Endothelial cell (in vitro differentiated cells): ENCODE measurements at places on chromosomes 2 and 18. TPM values are rescaled to one million over a fixed set of nuclear protein-coding genes. Genes with fewer than 3 reads are reported as not detected.

DNA sequence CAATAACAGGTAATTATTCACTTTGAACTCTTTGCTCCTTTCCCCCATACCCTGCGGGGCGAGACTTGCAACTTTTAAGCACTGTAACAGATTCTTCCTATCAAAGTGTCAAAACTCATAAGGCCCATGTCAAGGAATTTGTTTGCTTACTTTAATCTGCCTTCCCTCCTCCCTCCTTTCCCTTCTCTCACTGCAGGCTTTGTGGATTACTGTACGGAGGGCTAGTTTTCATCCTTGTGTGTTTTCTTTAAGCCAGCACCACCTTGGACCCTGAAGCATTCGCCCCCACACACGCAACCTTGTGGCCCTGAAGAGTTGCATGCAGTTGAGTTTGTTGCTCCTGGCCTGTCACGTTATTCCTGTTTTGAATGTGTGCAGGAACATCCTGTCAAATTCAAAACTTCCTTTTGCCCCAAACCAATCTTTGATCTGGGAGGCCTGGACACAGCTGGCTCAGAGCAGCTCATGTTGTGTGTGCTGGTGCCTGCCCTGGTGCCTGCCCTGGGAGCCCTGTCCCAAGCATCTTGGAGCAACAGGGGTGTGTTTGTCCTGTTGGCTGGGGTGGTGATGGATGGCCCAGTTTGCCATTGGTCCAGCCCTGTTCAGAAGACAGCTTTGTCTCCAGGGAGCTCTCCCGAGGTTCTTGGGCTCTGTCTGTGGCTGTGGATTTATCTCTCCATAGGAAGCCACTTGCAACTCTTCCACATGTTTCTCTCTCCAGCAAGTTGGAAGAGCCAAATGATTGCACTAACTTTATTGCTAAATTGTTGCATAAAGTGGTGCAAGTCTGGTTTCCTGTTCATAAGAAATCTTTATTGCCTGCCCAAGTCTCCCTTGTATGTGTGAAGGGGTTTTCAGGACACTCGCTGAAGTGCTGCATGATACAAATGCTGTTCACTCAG, 199.6 kb downstream of the VAPA start:
- peaks cover 3% of the 10 kb centered on the region for H3K27me3 ChIP-seq
- DNase-seq: no peak
- H3K27ac ChIP-seq: no peak overlapping the region
- H3K4me1 ChIP-seq: peaks cover 12% of the 10 kb centered on the region
- H3K4me3 ChIP-seq: no peak overlapping the region

- H3K27me3 ChIP-seq: peaks cover 2% of the 10 kb centered on the region
- no peak for DNase-seq
- H3K4me1 ChIP-seq: peaks cover 9% of the 10 kb centered on the region
- no peaks in the 10 kb centered on the region for H3K36me3 ChIP-seq
- H3K27ac ChIP-seq: no peak overlapping the region
Measured at GRCh38 chr18:57921708-57922107, 118.6 kb upstream of the ATP8B1 start.

- H3K36me3 ChIP-seq: no peaks in the 10 kb centered on the region
- no peak overlapping the region for H3K4me3 ChIP-seq
- H3K4me1 ChIP-seq: no peaks in the 10 kb centered on the region
- H3K27ac ChIP-seq: no peak overlapping the region
Measured at GRCh38 chr18:38174594-38174993, 609.0 kb upstream of the CELF4 start.

GRCh38 chr2:148699830-148700229, 55.3 kb downstream of the EPC2 start:
- H3K36me3 ChIP-seq: peaks cover 25% of the 10 kb centered on the region
- no peaks in the 10 kb centered on the region for H3K4me1 ChIP-seq
- DNase-seq: no peak
- H3K27ac ChIP-seq: no peak overlapping the region
- H3K27me3 ChIP-seq: peaks cover 3% of the 10 kb centered on the region

GRCh38 chr2:173680574-173680973, 284.6 kb downstream of the SP3 start:
- H3K4me1 ChIP-seq: peaks cover 4% of the 10 kb centered on the region
- no peak for DNase-seq
- no peak overlapping the region for H3K4me3 ChIP-seq
- H3K36me3 ChIP-seq: no peaks in the 10 kb centered on the region
- no peaks in the 10 kb centered on the region for H3K27me3 ChIP-seq

DNA sequence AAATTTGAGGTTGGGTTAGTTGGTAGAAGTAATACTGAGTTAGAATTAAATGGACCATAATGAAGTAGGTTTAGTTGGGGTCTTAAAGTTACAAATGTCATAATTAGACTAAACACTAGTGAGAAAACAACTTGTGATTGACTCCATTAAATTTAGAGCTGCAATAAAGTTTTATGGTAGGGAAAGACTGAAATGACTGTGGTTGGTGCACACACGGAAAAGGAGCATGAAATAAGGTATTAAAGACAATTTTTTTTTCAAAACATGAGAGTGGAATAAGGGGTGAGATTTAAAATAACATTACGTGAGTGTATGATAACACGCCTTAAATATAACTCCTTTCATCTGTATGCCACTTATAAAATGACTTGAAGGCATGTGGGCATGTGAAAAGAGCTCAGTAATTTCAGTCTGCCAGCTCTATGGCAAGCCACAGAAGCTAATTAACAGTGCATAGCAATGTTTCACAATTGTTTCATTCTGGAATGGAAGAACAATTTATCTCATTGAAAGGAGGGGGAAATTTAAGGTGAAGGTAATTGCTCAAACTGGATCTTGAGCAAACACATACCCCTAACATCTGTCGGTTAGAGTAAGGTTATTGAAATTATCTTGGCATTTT, 1.4 kb downstream of the FRZB start:
- peak overlapping the region; percentile 16 for H3K27ac ChIP-seq
- peaks cover 5% of the 10 kb centered on the region for H3K27me3 ChIP-seq
- H3K4me1 ChIP-seq: peaks cover 60% of the 10 kb centered on the region

DNA sequence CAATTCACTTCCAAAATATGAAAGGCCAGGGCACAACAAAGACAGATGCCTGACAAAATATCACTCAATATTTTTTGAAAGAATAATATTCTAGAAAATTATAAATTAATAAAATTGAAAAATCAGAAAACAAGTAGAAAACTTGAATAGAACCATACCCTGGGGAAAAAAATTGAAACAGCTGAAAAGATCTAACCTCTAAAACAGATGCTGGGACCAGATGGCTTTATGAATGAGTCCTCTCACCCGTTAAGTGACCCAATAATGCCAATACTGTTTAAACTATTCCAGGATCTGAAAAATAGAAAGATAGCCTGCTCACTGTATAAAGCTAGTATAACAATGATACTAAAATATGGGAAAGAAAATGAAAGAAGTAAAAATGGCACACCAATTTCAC, 322.3 kb upstream of the VWC2L start:
- no peaks in the 10 kb centered on the region for H3K27me3 ChIP-seq
- DNase-seq: no peak
- no peak overlapping the region for H3K4me3 ChIP-seq
- H3K27ac ChIP-seq: no peak overlapping the region
- H3K36me3 ChIP-seq: no peaks in the 10 kb centered on the region
- H3K4me1 ChIP-seq: no peaks in the 10 kb centered on the region

DNA sequence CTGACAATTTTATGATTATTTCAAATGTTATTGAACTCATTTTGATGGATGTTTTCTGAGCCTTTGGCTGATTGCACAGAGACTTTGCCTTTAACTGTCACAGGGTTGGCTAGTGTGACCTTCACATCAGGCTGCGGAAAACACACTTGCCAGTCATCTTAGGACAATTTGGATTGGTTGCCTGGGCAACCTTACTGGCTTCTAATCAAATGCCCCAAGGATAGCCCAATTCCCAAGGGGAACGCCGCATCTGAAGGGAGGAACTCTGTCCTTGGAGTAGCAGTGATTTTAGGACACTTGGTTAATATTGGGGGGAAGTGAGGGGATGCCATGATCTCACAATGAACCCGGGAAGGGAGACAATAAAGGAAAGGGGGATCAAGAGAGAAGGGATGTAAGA, 29.5 kb downstream of the OSBPL6 start:
- H3K4me1 ChIP-seq: no peaks in the 10 kb centered on the region
- no peak overlapping the region for H3K4me3 ChIP-seq
- H3K27ac ChIP-seq: no peak overlapping the region
- H3K27me3 ChIP-seq: no peaks in the 10 kb centered on the region

DNA sequence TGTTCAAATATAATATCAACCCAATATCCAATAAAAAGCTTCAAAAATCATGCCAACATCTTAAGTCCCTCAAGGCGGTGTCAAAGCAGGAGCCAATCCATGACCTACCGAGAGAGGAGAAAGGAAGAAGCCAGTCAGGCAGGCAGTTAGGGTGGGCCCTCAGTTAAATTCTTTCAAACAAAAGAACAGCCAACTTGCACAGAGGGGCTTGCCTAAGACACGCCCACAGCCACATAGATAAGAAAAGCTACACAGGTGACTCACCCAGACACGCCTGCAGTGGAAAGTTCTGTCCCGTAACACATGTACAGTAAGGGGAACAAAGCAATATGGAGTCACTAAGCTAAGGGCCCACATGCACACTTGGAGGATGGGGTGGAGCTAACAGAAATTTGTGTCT, 61.3 kb downstream of the SP110 start:
- no peak overlapping the region for H3K27ac ChIP-seq
- H3K4me1 ChIP-seq: no peaks in the 10 kb centered on the region
- no peak for DNase-seq
- peaks cover 3% of the 10 kb centered on the region for H3K36me3 ChIP-seq

GRCh38 chr2:215460682-215461382, 25.0 kb upstream of the FN1 start:
- peaks cover 7% of the 10 kb centered on the region for H3K4me1 ChIP-seq
- H3K36me3 ChIP-seq: no peaks in the 10 kb centered on the region
- DNase-seq: no peak
- H3K4me3 ChIP-seq: no peak overlapping the region
- no peaks in the 10 kb centered on the region for H3K27me3 ChIP-seq
- H3K27ac ChIP-seq: no peak overlapping the region

- no peak overlapping the region for H3K27ac ChIP-seq
- no peak overlapping the region for H3K4me3 ChIP-seq
- no peaks in the 10 kb centered on the region for H3K27me3 ChIP-seq
Measured at GRCh38 chr2:19667085-19667484, 234.7 kb downstream of the TTC32 start.

DNA sequence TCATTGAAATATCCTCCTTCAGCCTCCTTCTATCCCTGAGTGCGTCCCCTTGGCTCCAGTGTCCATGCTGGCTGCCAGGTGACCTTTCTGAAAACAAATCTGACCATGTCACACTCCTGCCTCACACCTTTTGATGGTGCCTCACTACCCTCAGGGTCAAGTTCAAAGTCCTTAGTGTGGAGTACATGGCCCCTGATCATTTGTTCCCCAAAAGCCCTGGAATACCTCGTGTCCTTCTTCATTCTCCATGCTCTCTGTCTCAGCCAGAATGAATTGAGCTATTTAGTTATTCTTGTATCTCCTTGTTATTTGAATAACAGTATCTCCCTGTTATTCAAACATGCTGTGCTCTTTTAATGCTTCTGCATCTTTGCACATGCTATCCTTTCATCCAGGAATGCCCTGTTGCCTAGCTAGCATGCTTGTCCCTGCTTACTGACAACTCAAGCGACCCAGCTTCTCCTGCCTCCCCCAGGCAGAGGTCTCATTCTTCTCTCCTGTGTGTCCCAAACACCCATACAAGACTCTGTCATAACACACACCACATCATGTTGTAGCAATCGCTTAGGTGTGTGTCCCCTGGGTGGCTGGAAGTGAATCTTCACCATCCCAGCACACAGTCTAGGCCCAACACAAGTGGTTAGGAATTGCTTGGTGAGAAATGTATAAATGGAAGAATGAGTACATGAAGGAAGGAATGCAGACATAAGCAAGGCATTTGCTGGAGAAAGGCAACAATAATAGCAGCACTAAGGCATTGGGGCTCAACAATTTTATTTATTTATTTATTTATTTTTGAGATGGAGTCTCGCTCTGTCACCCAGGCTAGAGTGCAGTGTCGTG, 144.0 kb downstream of the DDX1 start:
- H3K36me3 ChIP-seq: no peaks in the 10 kb centered on the region
- no peak overlapping the region for H3K4me3 ChIP-seq
- no peak overlapping the region for H3K27ac ChIP-seq
- no peak for DNase-seq
- H3K4me1 ChIP-seq: peaks cover 3% of the 10 kb centered on the region
- H3K27me3 ChIP-seq: peaks cover 4% of the 10 kb centered on the region

- no peak for DNase-seq
- H3K27ac ChIP-seq: no peak overlapping the region
- peaks cover 12% of the 10 kb centered on the region for H3K36me3 ChIP-seq
- H3K4me3 ChIP-seq: no peak overlapping the region
- peaks cover 7% of the 10 kb centered on the region for H3K4me1 ChIP-seq
Measured at GRCh38 chr18:13227910-13228309, 9.3 kb downstream of the LDLRAD4 start.

- DNase-seq: no peak
- peaks cover 8% of the 10 kb centered on the region for H3K4me1 ChIP-seq
- no peak overlapping the region for H3K4me3 ChIP-seq
Measured at GRCh38 chr2:150689590-150689989, 202.1 kb upstream of the RND3 start.

GRCh38 chr2:86021396-86022378, 84.0 kb downstream of the POLR1A start:
- no peak for DNase-seq
- no peak overlapping the region for H3K4me3 ChIP-seq
- no peak overlapping the region for H3K27ac ChIP-seq
- H3K4me1 ChIP-seq: no peaks in the 10 kb centered on the region

- DNase-seq: no peak
- H3K4me3 ChIP-seq: no peak overlapping the region
- H3K27ac ChIP-seq: no peak overlapping the region
- H3K4me1 ChIP-seq: no peaks in the 10 kb centered on the region
Measured at GRCh38 chr2:132515010-132515409, 98.4 kb downstream of the GPR39 start.

GRCh38 chr2:42141687-42142546, 27.2 kb upstream of the EML4 start:
- DNase-seq: no peak
- H3K36me3 ChIP-seq: no peaks in the 10 kb centered on the region
- H3K4me1 ChIP-seq: peaks cover 30% of the 10 kb centered on the region
- H3K27ac ChIP-seq: peak overlapping the region; percentile 77
- no peak overlapping the region for H3K4me3 ChIP-seq
- H3K27me3 ChIP-seq: peaks cover 1% of the 10 kb centered on the region

Gene TMEFF2
- total RNA-seq: 0.10 TPM

Gene KLHL30
- total RNA-seq: not detected

Gene NEUROD1
- not detected for total RNA-seq

Gene KATNAL2
- 7.9 TPM for total RNA-seq

Gene CCDC150
- 12.4 TPM for total RNA-seq

Gene SPDYA
- 0.33 TPM for total RNA-seq

Gene LHCGR
- total RNA-seq: not detected

Gene SLC11A1
- total RNA-seq: not detected

Gene ATP9B
- 37.3 TPM for total RNA-seq

Gene CIB4
- not detected for total RNA-seq
